ENCODE measurements at places on chromosomes 11 and 22.

GRCh38 chr11:44805596-44805995 is 78.8 kb downstream of the TSPAN18 start:
- DNase-seq: no peak

- no peak for DNase-seq
These were observed 58.8 kb downstream of the APOL3 start for GRCh38 chr22:36101756-36102155.

DNA sequence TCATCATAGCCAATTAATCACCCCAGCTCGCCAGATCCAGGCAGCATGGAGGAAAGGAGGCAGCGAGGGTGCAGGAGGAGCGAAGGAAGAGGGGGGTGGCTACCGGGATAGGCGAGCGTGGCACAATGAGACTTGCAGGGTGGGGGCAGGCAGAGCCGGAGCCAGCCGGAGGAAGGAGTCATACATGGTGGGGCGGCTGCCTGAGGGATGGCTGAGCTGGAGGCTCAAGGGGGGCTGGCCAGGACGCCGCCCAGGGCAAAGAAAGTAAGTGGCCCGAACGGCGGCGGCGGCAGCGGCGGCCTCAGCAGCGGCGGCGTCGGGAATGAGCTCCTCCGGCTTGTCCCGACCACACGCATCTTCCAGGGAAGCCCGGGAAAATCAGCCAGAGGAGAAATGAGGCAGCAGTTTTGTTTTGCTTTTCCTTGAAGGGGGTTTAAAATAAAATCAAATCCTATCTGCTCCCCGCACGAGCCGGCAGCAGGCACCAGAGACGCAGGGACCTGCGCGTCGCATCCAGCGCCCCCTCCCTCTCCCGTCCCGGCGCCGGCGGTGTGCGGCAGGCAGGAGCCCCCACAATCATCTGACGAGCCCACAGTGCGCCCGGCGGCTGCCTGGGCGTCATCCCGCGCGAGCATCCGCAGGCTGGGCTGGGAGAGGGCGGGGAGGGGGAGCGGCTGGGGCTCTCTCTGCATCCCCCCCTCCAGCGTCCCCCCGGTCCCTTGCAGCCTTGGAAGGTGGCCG is 263.6 kb downstream of the CTTN start:
- DNase-seq: no peak

- no peak for DNase-seq
These were observed 321.8 kb downstream of the TBC1D22A start for GRCh38 chr22:47084226-47084625.

Data from T follicular helper cell (primary cell).